Kidney (tissue), 22 donors: ENCODE measurements at places on chromosomes 16 and 17. TPM values are rescaled to one million over a fixed set of nuclear protein-coding genes. Genes with fewer than 3 reads are reported as not detected.
A peak's percentile ranks its signal among the peaks of the same experiment; 100 is the strongest.

DNA sequence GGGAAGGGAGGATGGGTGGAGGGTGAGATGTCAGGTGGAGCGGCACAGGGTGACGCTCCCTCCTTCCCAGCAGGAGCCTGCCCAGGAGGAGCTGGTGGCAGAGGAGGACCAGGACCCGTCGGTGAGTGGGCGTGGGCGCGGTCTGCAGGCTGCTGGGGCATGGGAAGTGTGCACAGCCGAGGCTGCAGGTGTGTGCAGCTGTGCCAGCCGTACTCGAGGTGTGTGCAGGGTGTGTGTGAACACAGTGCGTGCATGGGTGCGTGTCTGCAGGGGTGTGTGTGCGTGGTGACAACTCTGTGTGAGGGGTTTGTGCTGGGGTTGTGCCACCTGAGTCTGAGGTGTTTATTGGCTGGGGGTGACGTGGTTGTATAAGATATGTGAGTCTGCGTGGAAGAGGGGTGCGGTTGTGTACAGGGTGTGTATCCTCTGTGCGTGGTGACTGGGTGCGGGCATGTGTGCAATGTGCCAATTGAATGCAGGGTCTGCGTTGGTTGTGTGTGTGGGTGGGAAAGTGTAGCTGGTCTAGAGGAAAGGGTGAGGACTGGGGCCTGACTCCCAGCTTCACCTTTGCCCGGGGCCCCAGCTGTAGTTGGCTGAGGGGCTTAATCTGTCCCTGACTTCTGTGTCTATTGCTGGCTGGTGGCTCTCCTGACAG lies 670 bp downstream of the TNFSF12 start:
- H3K27ac ChIP-seq = peak overlapping the region; percentile 93
- H3K4me1 ChIP-seq = no peaks in the 10 kb centered on the region
- peak overlapping the region; percentile 62 for H3K4me3 ChIP-seq
- no peak for DNase-seq
- H3K36me3 ChIP-seq = no peaks in the 10 kb centered on the region

DNA sequence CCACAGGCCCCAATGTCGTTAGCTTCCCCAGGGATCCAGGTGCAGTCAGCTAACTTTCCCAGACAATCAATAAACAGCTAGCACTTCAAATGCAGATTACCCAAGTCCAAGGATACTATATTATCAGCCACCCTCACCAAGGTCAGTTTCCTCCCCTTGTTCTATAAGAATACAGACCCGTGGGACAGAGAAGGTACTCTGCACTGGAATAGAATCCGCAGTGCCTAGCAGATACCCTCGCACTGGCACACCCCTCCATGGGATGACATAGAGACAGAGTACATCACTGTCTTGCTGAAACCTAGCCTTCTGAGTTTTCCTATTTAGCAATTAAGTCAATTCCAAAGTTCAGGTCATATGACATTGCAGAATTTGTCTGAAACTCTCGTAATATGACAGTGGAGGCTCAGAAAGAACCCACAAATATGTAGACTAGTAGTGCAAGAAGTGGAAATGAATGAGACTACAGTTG lies 40.0 kb upstream of the ABCA10 start:
- H3K4me1 ChIP-seq = no peaks in the 10 kb centered on the region
- no peaks in the 10 kb centered on the region for H3K27me3 ChIP-seq
- H3K36me3 ChIP-seq = no peaks in the 10 kb centered on the region
- no peak for DNase-seq

DNA sequence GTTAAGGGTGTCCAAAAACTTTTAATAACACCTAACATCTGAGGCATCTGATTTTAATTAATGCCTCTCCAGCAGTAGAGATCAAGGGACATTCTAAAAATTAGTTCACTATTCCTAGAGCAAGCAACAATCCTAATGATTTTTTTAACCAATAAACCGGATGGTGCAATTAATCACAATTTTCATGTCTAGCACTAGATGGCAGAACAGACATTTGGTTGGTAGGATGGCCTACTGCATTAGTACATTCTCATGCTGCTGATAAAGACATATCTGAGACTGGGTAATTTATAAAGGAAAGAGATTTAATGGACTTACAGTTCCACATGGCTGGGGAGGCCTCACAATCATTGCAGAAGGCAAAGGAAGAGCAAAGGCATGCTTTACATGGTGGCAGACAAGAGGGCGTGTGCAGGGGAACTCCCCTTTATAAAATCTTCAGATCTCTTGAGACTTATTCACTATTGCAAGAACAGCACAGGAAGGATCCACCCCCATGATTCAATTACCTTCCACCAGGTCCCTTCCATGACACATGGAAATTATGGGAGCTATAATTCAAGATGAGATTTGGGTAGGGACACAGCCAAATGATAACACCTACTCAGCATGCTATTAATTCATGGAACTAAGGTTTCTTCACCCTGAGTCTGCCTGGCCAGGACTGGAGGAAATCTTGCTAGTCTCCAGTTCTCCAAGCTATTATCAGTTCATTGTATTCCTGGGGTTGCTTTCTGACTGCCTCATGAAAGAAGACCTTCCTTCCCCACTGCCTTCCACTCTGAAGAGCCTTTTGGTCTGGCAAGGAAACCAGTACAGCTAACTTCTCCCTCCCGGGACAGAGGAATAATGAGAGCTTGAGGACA lies 24.8 kb downstream of the HS3ST3A1 start:
- no peaks in the 10 kb centered on the region for H3K36me3 ChIP-seq
- H3K4me3 ChIP-seq = no peak overlapping the region
- H3K27me3 ChIP-seq = no peaks in the 10 kb centered on the region
- H3K27ac ChIP-seq = no peak overlapping the region
- DNase-seq = no peak

DNA sequence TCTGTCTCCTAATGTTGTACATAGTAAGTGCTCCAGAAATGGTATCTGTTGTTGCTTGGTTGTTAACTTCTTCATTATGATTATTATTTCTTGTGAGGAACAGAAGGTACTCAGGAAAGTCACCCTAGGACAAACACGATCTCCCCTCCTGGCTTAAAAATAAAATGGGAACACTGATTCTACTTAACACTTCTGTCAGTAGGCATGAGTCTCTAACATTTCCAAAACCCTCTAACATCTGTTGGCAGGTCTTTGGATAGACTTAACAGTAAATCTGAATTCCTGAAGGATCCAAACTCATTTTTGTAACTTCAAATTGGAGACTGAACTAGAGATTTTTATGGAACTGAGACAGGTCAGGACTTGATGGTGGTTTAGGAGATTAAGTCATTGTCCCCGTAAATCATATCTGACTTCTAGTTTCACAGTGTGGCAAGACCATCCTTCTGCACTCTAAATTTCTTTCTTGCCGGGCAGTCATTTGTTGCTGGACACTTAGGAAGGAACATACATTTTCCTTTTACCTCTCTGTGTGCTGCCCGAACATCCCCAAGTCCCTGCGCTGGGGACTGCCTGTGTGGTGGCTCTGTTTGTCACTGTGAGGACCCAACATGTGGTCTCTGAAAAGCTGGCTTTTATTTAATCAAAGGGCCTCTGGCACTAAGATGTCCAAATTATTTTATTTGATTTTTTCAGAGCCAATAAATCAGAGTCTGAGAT lies 149.9 kb downstream of the NPIPB5 start:
- no peak overlapping the region for H3K27ac ChIP-seq
- no peaks in the 10 kb centered on the region for H3K27me3 ChIP-seq
- no peak overlapping the region for H3K4me3 ChIP-seq
- H3K4me1 ChIP-seq = no peaks in the 10 kb centered on the region

GRCh38 chr17:16935786-16936185 lies 36.1 kb downstream of the TNFRSF13B start:
- no peaks in the 10 kb centered on the region for H3K36me3 ChIP-seq
- H3K27me3 ChIP-seq = no peaks in the 10 kb centered on the region
- H3K4me3 ChIP-seq = no peak overlapping the region
- no peaks in the 10 kb centered on the region for H3K4me1 ChIP-seq
- no peak for DNase-seq

GRCh38 chr16:23408823-23409298 lies 44.1 kb downstream of the COG7 start:
- H3K27ac ChIP-seq = peak overlapping the region; percentile 29
- H3K4me3 ChIP-seq = no peak overlapping the region
- H3K4me1 ChIP-seq = no peaks in the 10 kb centered on the region
- DNase-seq = no peak

DNA sequence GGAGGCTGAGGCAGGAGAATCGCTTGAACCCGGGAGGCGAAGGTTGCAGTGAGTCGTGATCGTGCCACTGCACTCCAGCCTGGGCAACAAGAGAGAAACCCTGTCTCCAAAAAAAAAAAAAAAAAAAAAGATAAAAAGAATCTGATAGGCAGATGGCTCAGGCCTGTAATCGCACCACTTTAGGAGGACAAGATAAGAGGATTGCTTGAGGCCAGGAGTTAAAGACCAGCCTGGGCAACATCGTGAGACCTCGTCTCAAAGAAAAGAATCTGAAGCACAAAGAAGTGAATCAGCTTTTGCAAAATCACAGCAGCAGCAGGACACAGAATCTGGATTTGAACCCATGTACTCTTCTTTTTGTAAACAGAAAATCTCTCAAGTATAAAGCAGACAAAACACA lies 7.6 kb downstream of the NOB1 start:
- no peaks in the 10 kb centered on the region for H3K4me1 ChIP-seq
- no peak overlapping the region for H3K4me3 ChIP-seq
- no peak for DNase-seq
- H3K27me3 ChIP-seq = no peaks in the 10 kb centered on the region
- no peak overlapping the region for H3K27ac ChIP-seq

DNA sequence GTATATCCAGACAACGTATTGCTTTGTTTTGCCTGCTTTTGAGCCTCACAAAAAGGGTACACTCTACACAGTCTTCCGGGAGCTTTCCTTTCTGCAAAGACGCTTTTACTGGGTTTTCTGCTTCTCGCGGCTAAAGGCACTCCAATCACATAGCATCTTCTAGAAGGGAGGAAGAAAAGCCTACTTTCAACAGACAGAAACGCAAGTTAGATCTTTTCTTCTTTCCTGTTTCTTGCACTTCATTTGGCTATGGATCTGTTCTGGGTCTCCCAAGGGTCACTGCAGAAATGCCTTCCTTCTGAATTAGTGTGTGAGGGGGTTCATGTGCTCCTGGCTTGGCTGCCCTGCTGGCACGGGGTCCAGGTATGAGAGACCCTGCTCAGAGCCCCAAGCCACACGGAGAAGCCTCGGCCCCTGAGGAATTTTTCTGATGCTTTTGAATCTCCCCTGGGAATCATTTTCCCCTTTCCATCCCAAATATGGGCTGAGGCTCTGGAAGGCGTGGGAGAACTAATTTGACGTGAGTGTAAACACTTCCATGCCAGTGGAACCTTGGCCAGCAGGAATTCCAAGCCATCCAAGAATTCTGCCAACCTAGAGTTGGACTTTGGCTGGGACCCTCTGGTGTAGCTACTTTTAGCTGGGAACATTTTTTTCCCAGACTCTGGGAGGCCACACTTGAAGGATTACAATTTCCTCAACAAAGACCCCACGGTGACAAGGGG lies 49.6 kb upstream of the NKD1 start:
- no peak overlapping the region for H3K4me3 ChIP-seq
- no peaks in the 10 kb centered on the region for H3K27me3 ChIP-seq

GRCh38 chr17:61221597-61222471 lies 177.8 kb upstream of the TBX2 start:
- DNase-seq = no peak
- H3K27me3 ChIP-seq = no peaks in the 10 kb centered on the region
- no peak overlapping the region for H3K4me3 ChIP-seq
- H3K36me3 ChIP-seq = no peaks in the 10 kb centered on the region

GRCh38 chr17:20203761-20204263 lies 194.7 kb downstream of the SPECC1 start:
- H3K27ac ChIP-seq = no peak overlapping the region
- no peak overlapping the region for H3K4me3 ChIP-seq
- H3K4me1 ChIP-seq = no peaks in the 10 kb centered on the region

- no peak overlapping the region for H3K27ac ChIP-seq
- peaks cover 11% of the 10 kb centered on the region for H3K4me1 ChIP-seq
- no peak overlapping the region for H3K4me3 ChIP-seq
These were observed 5.4 kb upstream of the WFIKKN1 start for GRCh38 chr16:625117-625976.

Gene NDRG4
- 5.7 TPM for total RNA-seq

Gene KRT24
- 0.31 TPM for total RNA-seq

Gene KLHL10
- total RNA-seq = 0.28 TPM

Gene TBC1D26
- total RNA-seq = not detected

Gene IGSF6
- total RNA-seq = 8.1 TPM

Gene NOXO1
- 0.57 TPM for total RNA-seq
